Frontal cortex (tissue), 4 donors: ENCODE measurements at places on chromosomes 11 and 22. TPM values are rescaled to one million over a fixed set of nuclear protein-coding genes. Genes with fewer than 3 reads are reported as not detected.

- DNase-seq = no peak
Observed at GRCh38 chr11:69734841-69735240, 31.0 kb upstream of the FGF19 start.

GRCh38 chr22:21719024-21719423 lies 16.6 kb downstream of the YPEL1 start:
- DNase-seq = no peak

GRCh38 chr11:64933213-64933934 lies 2.3 kb downstream of the GPHA2 start:
- DNase-seq = no peak

GRCh38 chr11:61734767-61735166 lies 17.7 kb upstream of the MYRF start:
- no peak for DNase-seq

GRCh38 chr11:36292311-36292722 lies 3.1 kb upstream of the COMMD9 start:
- DNase-seq = peak; percentile 33

- DNase-seq = no peak
Observed at GRCh38 chr22:46578251-46578823, 40.9 kb upstream of the CELSR1 start.

GRCh38 chr11:102238391-102238821 lies 78.9 kb upstream of the BIRC3 start:
- no peak for DNase-seq

- no peak for DNase-seq
Observed at GRCh38 chr22:49656291-49656851, 171.3 kb downstream of the BRD1 start.

- DNase-seq = no peak
Observed at GRCh38 chr22:25953276-25953675, 211.3 kb downstream of the MYO18B start.

- DNase-seq = no peak
Observed at GRCh38 chr22:35601743-35602615, 15.2 kb downstream of the MB start.

DNA sequence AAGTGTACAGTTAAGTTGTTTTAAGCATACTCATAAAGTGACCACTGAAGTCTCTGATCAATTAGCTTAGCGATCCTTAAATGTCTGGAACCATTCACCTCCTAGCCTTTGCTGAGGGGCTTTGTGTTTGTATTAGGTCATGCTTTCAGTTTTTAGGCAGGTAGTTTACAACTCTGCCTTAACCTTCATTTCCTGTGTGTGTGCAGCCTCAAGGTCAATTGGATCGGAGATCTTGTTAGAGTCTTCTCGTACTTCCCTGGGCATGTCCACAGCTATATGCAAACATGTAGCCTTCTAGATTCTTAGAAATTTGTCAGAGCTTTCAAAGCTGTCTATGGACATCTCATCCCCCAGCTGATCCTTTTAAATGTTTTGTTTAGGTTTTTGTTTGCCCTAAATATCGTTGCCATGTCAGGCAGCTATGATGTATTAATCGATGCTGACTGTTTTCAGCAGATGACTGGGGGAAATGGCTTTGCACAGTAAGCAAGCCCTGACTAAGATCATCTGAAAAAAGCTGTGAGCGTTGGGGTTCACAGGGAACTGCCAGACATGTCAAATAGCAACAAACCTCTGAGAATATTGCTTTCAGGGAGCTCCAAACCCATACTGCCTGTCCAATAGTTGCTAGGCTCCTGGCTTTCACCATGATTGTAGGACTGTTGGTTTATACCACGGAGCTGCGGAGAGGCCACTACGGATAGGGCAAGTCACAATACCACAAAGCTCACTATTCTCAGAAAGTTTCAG lies 45.6 kb downstream of the GLYAT start:
- no peak for DNase-seq

DNA sequence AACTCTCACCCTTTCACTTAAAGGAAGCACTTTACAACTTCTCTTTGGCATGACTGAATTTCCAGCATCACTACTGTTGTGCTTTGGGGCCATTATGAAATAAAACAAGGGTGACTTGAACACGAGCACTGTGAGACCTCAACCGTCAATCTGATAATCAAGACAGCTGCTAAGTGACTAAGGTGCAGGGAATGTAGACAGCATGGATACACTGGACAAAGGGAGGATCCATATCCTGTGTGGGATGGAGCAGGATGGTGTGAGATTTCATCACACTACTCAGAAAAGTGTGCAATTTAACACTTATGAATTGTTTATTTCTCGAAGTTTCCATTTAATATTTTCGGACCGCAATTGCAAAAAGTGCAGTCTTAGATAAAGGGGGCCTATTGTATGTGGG lies 16.1 kb upstream of the EXPH5 start:
- DNase-seq = no peak

GRCh38 chr11:43908683-43909082 lies 28.1 kb downstream of the ALKBH3 start:
- DNase-seq = no peak

DNA sequence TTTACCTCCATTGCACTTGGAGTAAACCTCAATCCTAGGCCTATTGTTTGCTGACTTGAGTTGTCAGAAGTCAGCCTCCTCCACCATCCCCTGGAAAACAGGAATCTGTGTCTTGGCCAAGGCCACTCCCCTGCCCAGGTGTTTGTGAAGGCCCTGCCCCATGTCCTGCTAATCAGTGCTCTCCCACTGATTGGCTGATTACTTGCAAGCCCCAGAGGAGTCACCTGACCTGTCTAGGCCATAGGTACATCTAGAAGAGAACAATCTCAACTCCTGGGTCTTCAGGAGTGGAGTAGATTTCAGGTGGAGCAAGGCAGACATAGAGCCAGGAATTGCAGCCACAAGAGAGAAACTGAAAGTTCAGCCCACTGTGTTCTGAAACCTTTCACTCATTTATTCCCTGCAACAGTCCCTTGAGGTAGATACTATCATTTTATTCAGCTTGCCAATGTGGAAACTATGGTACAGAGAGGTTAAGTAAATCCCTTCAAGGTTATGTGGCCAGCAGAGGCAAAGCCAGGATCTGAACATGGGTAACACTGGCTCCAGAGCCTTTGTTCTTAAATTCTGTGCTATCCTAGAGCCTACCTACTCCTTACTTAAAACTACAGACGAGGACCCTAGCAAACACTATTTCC lies 10.4 kb downstream of the OAF start:
- no peak for DNase-seq

GRCh38 chr11:131302836-131303235 lies 67.6 kb upstream of the NTM start:
- no peak for DNase-seq

Gene MS4A4E
- not detected for total RNA-seq

- no peak for DNase-seq
Observed at GRCh38 chr11:61447601-61448551, 18.0 kb downstream of the SDHAF2 start.

Gene TRIM22
- total RNA-seq = 9.4 TPM

DNA sequence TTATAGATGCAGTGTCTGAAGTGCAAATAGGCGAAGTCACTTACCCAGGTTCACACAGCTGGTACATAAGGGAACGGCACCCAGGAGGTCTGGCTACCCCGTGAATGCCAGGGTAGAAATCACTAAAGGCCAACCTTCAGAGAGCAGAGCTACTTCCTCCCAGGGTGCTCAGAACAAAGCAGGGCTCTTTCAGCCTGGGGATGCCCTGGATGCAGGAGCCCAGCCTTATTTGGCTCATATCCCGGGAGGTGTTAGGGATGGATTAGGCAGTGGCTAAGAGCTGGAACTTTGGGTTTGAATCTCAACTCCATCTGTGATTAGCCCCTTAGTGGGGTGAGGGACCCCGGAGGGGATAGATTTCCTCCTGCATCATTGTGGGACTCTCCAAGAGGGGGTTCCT lies 33.1 kb upstream of the ASPHD2 start:
- no peak for DNase-seq

GRCh38 chr11:47552056-47552565 lies 821 bp downstream of the CELF1 start:
- no peak for DNase-seq

GRCh38 chr11:36243641-36244040 lies 45.6 kb downstream of the COMMD9 start:
- DNase-seq = no peak

- DNase-seq = no peak
Observed at GRCh38 chr11:119337581-119338317, 2.9 kb downstream of the C1QTNF5 start.

DNA sequence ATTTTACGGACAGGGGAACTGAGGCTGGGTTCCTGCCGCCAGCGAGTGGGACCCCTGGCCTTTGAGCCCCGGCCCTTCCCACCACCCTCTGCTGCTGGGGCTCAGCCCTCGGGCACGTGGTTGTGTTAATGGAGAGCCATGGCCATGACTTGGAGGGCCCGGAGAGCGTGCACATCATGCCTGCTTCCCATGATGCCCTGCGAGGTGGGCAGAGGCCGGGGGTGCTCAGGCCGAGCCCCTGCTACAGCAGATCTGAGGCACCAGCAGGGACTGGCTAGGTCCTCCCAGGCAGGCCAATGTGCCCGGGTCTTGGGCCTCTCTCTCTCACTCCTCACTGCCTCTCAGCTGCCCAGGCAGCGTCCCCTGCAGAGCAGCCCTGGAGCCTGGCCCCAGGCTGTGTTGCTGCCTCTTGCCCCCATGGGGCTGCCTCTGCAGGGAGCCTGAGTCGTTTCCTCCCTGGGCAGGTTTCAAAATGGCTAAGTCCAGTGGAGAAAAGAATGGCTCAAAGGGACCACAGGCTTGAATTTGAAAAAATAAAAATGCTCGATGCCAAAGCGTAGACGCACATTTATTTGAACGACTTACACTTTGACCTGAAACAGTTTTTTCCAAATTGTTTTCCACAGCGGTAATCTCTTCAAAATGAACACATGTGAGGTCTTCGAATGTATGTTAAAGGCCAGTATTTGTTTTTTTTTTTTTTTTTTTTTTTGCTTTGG lies 72.6 kb upstream of the CLDN5 start:
- DNase-seq = no peak

DNA sequence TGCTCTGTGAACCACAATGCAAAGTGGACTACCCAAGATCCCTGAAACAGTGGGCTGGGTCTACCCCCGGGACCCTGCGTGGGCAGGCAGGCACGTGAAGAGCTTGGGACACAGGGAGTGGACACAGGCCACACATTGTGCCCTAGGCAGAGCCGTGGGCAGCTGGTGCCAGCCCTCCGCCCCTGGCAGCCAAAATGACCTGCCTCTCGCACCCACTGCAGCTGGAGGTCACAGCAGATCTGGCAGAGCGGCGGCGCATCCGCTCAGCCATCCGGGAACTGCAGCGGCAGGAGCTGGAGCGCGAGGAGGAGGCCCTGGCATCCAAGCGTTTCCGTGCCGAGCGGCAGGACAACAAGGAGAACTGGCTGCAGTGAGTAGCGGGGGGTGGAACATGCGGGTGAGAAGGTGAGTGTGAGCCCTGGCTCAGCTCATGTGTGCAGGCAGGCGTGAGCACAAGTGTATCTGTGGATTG lies 6.7 kb downstream of the SMTN start:
- DNase-seq = no peak

GRCh38 chr11:17597770-17598169 lies 50.7 kb downstream of the OTOG start:
- no peak for DNase-seq

Gene SMTNL1
- not detected for total RNA-seq

DNA sequence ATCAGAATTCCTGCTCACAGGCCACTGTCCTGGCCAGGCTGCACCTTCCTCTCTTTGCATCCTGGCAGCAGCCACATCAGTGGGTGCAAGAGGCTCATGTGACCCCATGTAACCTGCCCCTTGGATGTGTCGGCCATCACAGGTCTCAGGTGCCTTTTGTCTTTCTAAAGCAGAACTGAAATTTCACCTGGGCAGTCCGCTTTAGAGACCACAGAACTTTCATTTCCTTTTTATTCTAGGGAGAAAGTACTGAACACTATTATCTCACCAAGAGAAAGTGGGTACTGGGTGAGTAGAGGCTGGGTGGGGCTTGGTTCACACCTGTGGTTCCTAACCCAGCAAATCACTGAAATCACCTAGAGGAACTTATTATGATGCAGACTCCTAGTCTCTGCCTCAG lies 51.7 kb upstream of the NUP160 start:
- DNase-seq = no peak

DNA sequence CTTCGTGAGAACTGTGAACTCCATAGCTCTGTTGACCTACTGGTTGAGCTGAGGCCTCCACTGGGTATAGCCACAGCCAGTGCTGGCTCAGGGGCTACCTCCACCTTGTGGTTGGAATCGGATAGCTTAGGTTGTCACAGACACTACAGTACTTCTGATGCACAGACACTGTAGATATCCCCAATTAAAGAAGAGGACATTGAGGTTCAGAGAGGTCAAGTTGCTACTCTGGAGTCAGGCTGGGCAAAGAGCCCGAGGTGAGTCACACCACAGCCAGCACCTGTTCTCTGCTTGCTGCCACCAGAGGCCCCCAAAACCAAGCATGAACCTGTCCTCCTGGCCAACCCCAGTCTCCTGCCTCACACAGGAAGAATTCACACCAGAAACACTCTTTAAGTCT lies 5.4 kb downstream of the UFD1 start:
- DNase-seq = no peak

DNA sequence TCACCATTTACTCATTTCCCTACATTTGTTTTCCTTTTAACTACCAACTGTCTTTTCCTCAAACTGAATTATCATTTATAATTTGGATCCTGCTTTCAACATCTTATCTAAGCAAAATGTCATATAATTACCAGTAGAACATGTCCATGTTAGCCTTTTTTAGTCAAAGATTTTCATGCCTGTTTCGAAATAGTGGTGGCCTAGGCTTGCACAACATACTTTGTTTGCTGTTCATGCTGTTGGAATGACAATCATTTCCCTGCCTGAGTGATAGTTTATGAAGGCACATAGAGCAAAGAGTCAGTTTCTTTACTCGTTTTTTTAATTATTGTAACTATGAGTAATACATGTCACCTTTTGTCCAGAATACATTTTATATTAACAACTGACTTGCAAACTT lies 144.3 kb upstream of the ANO3 start:
- DNase-seq = no peak

DNA sequence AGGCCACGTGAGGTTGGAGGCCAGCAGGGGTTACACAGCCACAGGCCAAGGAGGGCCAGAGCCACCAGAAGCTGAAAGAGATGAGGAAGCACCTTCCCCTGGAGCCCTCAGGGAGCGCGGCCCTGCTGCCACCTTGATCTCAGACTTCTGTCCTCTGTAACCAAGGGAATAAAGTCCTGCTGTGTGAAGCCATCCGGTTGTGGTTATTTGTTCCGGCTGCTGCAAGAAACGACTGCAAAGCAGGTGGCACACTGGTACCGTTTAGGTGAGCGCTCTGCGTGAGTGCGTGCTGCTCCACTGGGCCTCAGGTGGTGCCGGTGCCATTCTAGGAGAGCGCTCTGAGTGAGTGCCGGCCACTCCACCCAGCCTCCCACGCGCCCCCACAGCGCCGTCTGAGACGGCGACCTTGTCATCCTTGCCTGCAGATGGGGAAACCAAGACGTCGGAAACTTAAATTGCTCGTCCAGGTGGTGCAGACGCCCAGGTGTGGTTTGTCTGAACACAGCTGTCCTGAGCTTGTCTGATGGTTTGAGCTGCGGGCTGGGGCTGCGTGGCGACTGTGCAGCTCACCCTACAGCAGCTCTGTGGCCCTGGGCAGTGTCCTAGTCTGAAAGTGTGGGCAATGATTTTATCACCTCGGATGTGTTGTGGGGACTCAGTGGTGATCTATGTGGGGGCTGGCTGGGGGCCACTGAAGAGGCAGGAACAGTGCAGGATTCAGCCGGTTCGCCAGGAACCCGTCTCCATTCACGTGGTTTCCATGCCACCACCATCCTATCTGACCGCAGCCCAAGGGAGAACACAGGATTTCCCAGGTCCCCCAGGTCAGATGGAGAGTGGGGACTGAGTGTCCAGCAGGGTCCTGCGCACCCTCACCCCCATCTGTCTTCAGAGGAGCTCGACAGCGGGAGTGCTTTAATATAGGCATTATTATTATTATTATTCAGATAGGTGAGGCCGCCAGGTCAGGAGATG lies 4.6 kb upstream of the MRGPRG start:
- DNase-seq = peak; percentile 4

Gene PNPLA5
- total RNA-seq = under 0.01 TPM
